ENCODE measurements at places on chromosomes 7 and 10.

DNA sequence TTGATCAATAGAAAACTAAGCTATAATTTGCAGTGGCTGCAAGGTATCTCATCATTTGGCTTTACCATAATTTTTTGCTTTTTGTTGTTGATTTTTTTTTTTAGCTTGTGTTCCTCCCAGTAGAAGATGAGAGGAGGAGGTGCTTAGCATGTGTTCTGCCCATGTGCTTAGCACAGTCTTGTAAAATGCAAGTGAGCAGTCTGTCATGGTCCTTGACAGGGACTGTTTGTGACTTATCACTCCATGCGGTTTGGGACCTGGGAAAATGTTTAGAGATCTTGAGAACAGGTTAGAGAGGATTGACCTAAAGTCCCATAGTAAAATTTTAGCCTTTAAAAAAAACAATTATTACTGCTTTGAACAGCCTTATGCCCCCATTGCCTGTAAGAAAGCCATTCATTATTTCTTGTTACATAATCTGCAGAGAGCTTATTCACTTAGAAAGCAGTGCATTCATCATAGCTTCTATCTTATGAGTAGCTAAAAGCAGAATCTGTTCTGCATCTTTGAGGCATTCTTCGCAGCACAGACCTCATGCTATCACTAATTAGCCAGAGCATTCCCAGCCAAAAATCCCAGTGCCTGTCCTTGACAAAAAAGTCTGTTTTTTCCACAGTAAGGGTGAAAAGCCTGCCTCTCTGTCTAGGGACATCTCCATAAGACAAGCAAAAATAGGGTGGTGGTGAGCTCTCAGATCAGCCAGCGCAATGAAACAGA lies 748.7 kb upstream of the GALNT17 start:
- no peak for DNase-seq

DNA sequence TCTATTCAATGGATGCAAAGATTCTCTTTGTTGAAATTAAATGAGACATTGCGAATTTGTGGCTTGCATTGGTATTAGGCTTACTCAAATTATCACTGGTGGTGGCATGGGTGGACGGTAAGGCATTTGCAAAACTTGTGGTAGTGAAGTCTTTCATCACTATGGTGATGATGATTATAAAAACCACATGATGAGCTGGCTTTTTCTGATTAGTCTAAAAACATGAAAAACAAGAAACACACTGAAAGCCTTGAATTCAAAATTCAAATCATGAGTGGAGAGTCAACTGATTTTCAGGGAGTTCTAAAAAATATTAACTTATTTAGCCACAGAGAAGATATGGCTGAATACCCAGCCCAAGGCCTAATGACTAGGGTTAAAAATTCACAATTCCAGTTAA lies 99.8 kb upstream of the HGF start:
- no peak for DNase-seq

- DNase-seq = no peak
Observed at GRCh38 chr7:4745971-4746919, 29.2 kb upstream of the AP5Z1 start.

DNA sequence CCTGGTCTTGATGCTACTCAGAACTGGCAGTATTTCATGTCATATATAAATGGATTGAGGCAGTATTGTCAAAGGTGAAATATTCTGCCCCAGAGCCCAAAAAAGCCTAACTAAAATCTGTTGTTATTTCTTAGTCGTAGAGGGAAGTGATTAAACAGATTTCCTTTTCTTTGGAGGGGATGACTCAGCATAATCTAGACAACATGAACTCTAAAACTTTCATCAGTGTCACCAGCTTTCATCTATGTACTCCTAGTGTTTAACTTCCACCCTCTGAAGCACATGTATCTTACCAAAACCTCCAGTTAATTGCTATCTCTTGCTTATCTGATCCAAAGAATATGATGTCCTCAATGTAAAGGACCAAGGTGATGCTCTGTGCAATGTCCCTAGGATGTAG lies 97.1 kb upstream of the ARID5B start:
- no peak for DNase-seq

GRCh38 chr10:80769700-80770160 lies 232.0 kb downstream of the SH2D4B start:
- DNase-seq = no peak

DNA sequence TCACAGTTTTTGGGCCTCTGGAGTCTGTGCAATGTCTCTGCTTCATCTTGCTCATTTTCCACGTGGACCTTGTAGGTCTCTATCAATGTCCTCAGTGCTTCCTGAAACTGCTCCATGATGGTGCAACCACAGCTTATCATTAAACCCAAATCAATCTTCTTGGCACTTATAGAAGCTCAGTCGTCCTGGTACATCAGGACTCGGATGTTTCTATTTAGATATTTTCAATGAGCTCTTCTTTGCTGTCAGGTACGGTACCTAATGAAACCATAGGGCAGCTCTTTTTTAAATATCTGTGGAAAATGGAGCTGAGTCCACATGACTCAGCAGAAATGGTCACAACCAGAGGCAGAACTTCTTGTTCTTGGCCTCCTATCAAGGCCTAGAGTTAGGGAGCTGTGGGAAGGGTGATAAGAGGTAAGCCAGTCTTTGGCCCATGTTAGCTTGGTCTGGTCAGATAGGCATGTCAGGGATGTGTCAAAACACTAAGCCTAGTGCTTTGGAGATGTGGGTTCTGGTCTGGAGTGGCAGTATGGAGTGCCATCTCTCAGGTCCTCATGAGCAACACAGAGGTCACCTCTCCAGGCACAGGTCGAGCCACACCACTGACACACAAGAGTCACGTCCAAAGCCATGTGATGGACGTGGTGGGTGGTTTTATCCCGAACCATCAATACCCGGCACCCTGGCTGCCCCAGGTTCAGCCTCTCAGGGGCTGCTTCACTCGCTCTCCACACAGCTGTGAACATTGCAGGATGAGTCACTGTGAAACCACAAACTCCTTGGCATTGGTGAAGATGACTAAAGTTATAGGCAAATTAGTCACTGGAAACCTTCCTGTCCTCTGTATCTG lies 87.0 kb downstream of the TBXAS1 start:
- peak; percentile 59 for DNase-seq

All from stimulated activated CD4-positive, alpha-beta T cell treated with anti-CD3 and anti-CD28 coated beads, Interleukin-2, amount 100 ng/mL, for 4 hours (primary cell).